ENCODE measurements at places on chromosomes 12 and 14.

DNA sequence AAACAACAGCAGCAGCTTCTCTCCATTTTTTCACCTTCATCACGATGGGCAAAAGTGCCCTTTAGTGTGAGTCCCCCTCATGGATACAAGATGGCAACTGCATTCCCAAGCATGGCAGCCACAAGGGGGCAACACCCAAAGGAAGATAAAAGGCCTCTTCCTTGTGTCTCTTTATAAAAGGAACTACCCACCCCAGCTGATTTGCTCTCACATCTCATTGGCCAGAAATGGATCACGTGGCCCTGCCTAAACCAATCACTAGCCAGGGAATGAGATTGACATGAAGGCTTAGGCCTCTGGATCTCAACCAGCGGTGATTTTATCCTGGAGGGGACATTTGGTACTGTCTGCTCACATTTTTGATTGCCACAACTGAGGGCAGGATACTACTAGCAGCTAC is 21.9 kb upstream of the IFT81 start:
- DNase-seq = peak; percentile 38

- DNase-seq = no peak
These were observed 1621.5 kb upstream of the FLRT2 start for GRCh38 chr14:83908419-83908818.

DNA sequence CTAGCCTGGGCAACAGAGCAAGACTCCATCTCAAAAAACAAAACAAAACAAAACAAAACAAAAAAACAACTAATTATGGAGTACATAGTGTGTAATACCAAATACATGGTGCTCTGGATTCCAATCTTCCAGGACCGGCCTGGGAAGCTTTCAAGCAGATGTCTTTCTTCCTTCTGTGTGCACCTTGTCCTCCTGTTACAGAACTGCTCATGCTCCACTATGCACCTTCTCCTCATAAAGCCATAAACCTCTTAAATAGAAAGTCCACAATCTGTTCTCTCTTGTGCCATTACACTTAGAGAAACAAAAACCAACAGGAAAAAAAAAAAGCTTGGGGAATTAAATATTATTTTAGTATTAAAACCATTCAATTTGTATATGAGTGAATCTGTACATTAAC is 12.5 kb downstream of the MOK start:
- DNase-seq = no peak

DNA sequence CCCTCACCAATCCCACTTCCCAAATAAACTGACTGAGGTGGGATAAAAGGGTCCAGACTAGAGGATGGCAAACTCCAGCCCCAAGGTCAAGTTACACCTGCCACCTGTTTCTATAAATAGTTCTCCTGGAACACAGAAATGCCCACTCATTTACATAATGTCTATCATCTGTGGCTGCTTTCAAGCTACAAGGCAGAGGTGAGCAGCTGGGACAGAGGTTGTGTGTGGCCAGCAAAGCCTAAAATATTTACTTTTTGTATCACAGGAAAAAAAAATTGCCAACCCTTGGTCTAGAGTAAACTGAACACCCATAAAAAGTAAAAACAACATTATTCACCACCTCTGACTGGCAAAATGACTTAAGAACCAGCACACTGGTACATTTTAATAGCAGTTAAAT is 269.4 kb downstream of the RGS6 start:
- DNase-seq = no peak

DNA sequence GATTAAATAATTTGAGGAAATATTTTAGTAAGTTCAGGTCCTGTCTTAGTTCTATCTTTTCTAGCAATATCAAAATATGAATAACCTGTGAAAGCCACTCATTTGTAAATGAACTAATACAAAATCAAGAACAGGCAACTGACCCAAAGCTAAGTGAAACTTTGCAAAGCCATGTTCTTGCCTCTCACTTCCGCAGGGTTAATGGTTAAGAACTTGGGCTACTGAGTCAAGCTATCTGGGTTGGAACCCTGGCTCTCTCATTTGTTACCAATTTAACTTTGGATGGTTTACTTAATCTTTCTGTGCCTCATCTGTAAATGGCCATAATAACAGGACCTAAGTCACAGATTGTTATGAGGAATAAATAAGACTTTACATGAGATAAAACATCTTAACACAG is 2.8 kb downstream of the KIF21A start:
- DNase-seq = no peak

- DNase-seq = no peak
These were observed 44.1 kb downstream of the FOS start for GRCh38 chr14:75322746-75323145.

DNA sequence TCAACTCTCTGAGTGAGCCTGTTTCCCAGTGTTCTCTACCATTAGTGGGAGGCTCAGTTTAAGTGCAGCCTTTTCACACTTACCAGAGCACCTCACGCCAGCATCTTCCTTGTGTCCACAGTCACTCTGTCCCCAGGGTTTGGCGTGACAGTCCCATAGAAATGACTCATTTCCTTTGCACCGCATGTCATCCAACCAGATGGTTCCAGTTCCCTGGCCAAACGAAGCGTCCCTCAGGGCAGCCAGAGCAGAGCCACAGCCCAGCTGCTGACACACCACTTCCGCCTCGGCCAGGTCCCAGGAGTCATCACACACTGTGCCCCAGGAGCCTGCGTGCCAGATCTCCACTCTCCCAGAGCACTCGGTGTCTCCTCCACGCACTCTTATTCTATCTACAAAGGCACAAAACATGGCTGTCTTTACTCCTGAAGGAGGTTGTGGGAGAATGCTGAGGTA is 65.4 kb downstream of the ACSM4 start:
- DNase-seq = no peak

DNA sequence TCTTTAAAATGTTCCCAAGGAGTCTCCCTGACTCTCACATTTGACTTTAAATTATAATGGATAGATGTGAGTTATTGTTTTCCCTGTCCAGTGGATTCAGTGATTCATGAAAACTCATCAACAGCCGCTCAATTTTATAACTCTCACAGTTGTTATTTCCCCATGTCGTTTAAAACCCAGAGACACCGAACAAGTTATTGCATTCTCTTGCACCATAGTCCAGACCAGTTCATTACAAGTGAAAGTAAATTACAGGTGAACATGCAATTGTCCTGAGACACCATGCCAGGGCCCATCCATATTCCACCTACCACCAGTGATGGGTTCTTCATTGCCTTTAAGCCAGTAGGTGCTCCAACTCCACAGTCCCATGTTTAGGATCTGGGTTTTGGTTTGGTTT is 85.7 kb upstream of the CMKLR1 start:
- no peak for DNase-seq

DNA sequence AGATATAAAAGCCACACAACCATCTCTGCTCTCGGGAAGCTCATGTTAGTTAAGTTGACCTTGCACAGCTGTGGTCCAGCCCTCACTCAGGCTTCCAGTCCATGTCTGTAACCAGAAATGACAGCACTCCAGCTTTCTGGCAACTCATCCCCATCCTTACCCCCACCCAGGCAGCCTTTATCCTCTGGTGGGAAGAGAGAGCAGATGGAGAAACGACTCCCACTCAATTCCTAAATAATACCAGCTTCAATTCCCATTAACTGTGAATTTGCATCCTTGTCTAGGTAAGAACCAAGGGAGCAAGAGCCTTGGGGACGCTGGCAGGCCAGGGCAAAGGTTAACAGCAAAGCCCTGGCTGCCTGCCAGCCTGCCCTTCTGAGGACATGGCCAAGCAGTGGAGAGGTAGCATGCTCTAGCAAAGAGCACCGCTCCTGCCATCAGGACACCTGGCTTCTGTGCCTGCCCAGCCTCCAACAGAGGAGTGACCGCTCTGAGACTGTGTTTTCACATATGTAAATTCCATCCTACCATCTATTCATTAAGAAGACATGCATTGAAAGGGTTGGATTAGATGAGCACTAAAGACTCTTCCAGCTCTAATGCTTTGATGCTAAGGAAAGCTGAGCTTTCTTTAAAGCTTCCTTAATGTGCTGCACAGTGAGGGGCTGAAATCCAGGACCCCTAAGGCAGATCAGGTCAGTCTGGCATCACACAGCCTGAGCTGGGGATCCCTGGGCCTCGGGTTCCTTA is 236.1 kb downstream of the GRIN2B start:
- DNase-seq = no peak

DNA sequence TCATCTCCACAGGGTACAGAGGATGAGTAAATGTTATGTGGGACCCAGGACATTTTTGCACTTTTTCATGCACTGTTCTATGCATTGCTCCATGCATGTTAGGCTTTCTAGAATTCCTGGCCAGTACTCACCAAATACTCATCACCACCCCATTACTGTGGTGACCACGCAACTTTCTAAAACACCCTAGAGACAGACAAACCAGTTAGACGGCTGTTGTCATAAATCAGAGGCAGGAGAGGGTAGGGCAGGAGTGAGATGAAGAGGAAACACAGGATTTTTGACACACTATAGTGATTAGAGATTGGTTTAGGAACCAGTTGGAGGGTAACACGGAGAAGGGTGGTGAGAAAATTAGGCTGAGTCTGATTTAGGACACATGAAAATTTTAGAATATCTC is 59.3 kb downstream of the IFNG start:
- DNase-seq = no peak

GRCh38 chr14:65387628-65388027 is 24.9 kb upstream of the FUT8 start:
- DNase-seq = no peak

DNA sequence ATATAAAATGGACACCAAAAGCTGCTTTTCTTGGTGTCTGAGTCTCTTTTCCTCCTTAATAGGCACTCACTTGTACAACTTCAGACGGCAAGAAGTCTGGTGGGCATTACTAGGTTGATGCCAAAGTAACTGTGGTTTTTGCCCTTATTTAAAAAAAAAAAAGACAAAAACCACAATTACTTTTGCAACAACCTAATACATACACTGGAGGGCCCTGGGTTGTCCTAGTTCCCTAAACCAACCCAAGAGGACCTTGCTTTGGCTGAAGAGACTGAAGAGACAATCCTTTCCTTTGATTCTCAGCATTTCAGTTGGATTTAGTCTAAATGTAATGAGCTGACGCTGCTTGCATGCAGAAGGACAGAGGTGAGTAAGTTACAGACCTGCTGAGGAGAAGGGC is 16.2 kb upstream of the PLEKHG3 start:
- no peak for DNase-seq

Measured in caudate nucleus (tissue), 63 donors.